ENCODE measurements at places on chromosomes 6 and 20.

GRCh38 chr6:135505648-135506047 is 8.1 kb upstream of the AHI1 start:
- DNase-seq: no peak

DNA sequence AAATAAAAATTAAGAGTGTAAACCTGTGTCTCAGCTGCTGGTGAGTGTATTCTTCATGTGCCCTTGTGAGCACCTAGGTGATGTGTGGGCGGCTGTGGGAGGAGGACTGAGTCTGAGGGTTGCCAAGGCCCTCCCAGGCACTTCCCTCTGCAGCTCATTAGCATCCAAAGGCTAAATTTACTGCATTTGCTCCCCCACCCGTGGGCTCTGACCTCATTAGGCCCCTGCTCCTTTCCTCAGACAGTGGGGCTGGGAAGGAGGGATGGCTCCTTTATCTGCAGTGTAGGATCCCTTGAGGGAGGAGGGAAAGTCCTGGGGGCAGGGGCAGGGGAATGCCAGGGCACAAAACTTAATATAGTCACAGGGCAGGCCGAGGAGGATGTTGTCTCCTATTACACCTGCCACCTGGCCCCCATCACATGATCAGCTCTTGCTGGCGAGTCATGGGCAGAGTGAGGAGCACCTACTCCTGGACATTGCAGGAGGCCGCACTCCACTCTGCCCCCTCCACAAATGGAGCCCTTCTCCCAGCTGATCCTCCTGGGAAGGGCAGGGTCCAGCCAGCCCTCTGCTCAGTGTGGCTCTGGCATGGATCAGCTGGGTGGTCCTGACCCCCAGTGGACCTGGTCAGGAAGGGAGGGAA is 133.2 kb downstream of the MRPL14 start:
- no peak for DNase-seq

GRCh38 chr6:154824076-154824475 is 90.9 kb downstream of the SCAF8 start:
- DNase-seq: no peak

- no peak for DNase-seq
Measured at GRCh38 chr6:89585154-89585553, 53.4 kb downstream of the LYRM2 start.

GRCh38 chr6:71345476-71346333 is 57.1 kb downstream of the OGFRL1 start:
- DNase-seq: no peak

GRCh38 chr6:897528-898207 is 204.7 kb upstream of the EXOC2 start:
- no peak for DNase-seq

GRCh38 chr6:129908356-129908755 is 47.2 kb upstream of the TMEM244 start:
- no peak for DNase-seq

DNA sequence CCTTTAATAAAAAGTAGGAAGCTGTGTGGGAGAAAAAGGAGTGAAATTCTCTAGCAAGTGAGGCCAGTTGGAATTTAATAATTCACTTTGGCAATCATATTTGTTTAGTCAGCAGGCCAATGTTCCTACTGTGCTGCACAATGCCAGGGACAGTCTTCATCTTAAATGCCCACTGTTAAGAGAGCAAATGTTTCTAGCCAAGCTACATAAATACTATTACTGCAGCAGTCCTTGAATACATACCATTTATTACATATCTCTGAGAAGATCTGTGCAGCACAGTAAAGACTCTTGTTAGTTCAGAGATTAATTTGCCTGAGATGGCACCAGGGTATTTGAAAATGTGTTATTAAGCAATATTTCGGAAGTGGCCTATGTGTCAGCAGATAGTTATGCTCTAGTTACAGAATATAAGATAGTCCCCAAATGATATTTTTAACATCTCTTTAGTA is 105.4 kb downstream of the OGFRL1 start:
- DNase-seq: no peak

GRCh38 chr6:52544602-52545405 is 32.1 kb downstream of the TRAM2 start:
- DNase-seq: no peak

- DNase-seq: no peak
Measured at GRCh38 chr20:5003626-5004025, 2.3 kb upstream of the SLC23A2 start.

GRCh38 chr6:35601331-35602132 is 87.2 kb downstream of the FKBP5 start:
- DNase-seq: peak; percentile 34

DNA sequence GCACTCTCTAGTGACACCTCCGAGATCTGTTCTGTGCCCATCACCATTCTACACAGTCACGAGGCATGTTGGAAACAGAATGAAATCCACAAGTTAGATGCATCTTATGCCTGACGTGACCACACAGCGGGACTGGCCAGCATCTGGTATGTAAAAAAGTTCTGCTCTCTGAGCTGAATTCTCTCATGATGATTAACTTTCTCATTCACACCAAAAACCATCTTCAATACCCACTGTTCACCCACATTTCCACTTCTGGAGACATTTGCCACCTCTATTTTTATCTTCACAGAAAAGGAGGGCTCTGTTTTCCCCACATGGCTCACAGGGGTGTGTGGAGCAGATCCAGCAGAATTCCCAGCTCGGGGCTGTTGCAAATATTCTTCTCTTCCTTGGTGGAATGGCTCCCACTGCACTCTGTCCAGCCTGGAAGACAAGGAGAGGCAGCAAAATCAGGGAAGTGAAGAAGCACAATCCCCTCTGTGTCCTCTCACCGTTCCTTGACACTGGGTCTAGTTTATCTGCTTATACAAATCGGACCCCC is 303.4 kb downstream of the TAF4 start:
- DNase-seq: no peak

GRCh38 chr20:41853806-41854205 is 235.6 kb upstream of the CHD6 start:
- DNase-seq: no peak

DNA sequence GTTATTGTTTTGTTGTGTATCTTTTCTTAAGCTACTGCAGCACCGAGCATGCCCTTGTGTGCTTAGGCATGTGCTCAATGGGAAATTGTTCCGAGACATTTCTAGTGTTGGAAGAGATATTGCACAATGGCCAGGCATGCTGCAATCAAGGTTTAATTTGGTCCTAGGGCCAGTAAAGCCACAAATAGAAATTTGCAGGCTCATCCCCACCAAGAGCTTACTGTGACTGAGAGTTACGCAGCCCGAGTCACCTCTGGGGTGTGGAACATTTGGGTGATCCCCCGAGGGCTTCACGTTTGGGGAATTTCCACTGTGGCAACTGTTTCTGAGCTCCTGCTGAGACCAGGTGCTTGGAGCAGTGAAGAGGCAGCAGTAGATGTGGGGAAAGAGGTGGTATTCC is 65.8 kb downstream of the ADTRP start:
- DNase-seq: no peak

DNA sequence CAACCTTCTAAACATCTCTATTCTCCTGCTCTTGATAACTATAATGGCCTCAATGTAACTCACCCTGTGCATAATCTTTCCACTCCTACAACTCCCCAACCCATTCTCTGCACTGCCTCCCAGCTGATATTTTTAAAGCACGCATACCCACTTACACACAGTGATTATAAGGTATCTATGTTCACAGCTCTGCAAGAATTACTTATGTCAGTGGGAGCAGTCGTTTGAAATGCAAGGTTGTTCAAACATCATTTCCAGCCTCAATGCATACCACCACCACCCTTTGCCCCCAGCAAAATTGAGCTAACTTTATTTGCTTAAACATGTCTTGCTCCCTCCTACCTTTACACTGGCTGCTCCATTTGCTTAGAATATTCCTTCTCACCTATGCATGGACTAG is 506.0 kb downstream of the RFPL4B start:
- DNase-seq: no peak

DNA sequence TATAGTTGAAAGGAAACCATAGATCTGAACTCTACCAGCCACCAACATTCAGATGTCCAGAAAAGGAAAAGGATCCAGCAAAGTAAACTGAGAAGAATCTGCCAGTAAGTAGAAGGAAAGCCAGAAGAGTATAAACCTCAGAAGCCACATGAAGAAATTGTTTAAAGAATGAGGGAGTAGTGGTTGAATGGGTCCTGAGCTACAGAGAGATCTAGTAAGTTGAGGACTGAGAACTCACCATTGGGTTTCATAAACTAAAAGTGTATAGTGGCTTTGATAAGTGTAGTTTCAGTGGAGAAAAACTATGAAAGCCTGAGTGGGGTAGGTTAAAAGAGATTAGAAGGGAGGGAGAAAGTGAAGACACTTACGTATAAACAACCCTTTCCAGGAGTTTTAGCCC is 32.0 kb upstream of the SUMO4 start:
- no peak for DNase-seq

DNA sequence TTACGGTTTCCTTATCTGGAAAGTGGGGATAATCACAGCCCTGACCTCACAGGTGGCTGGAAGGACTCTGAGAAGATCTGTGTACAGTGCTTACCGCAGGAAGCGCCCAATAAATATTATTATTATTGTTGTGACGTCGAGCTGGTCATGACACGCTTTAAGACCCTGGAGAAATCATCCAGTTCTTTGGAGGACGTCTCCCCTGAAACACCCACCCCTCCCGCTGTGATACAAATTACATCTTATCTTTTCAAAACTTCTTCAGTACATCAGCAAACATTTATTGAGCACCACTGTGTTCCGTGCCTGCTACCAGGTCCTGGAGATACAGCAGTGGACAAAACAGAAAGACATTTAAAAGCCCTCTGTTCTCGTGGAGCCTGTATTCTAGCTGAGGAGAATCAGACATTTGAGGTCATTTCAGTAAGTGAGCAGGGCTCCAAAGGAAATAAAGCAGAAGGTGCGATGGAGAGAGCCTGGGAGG is 118.7 kb downstream of the CEBPB start:
- no peak for DNase-seq

DNA sequence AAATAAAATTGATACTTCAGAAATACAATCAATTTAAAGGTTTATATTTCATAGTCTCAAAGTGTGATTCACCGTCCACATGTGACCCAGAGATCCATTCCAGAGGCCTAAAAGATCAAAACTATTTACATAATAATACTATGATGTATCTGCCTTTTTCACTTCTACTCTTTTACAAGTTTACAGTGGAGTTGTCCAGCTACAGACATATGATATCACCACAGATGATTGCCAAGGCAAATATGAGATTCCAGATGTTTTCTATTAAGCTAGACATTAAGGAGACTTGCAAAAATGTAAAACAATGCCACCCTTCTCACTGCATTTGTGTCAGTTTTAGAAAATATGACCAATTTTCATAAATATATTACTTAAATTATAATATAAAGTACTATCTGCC is 443.7 kb downstream of the GJA1 start:
- no peak for DNase-seq

DNA sequence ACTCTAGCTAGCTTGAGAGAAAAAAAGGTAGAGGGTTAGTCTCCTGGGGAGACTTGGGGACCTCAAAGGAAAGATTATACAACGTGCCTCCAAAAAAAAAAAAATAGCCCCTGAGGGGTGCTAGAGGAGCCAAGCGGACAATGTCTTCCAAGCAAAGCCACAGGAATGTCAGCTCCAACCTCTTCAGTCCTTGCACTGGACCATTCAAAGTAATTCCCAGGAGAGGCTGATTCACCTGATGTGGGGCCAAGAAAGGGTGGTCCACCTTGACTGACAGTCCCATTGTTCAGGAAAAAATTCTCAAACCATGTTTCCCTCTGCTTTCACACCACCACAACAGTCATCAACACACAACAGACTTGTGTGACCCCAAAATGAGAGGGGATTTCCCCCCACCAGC is 30.7 kb downstream of the ASIP start:
- no peak for DNase-seq

DNA sequence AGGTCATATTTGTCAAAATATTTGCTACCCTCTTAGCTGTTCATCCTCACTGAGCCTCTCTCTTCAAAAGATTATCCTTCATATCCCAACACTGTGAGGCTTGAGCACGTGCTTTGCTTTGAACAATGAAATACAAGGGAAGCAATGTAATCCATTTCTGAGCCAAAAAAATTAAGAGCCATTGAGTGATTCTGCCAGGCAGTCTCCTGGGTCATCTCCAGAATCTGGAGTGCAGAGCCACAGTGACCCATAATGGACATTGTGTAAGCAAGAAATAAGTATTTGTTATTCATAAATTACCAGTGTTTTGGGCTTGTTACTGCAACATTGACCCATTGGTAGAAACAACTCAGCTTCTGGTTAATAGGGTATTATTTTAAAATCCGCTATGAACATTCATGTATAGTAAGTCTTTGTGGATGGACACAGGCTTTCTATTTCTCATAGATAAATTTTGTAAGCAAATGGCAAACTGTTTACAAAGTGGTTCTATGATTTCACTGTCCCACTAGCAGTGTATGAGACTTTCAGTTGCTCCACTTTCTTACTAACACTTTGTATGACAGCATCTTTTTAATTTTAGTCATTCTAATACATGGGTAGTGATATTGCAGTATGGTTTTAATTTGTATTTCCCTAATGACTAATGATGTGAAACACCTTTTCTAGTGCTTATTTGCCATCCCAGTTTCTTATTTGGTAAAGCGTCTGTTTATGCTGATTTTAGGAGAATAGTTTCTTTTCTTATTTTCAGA is 358.2 kb downstream of the PLCB1 start:
- no peak for DNase-seq

GRCh38 chr20:23625236-23625964 is 12.4 kb downstream of the CST3 start:
- DNase-seq: no peak

DNA sequence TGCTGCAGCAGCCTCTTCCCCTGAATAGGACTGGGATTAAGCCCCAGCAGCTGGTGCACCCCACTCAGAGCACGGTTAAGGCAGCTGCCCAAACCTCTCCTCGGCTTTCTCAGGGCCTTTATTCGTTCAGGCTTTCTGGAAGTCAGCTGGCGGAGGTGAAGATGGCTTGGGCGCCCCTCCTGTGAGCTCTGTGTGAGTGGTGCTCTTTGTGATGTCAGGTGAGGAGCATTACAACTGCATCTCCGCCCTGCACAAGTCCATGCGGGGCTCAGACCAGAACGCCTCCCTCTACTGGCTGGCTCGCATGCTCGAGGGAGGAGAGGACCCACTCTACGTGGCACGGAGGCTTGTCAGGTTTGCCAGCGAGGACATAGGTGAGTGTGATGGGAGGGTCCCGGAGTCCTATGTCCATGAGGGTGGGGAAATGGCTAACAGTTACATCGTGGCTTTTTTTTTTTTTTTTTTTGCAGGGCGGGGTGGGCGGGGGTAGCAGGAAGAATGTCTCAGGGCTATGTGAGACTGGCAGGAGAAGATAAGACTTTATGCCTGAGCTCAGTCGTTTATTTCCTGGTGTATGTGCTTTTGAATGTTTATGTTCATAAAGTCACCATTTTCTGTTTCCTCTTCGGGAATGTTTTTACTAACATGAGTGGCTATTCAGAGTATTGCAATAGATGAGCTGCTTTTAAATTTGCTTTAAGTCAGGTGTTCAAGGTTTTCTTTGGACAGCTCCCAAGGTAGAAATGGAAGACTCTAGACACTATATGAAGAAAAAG is 18.2 kb downstream of the WRNIP1 start:
- no peak for DNase-seq

Data from stimulated activated CD4-positive, alpha-beta T cell treated with anti-CD3 and anti-CD28 coated beads, Interleukin-15, amount 100 ng/mL, for 1 hour (primary cell).